ENCODE measurements at places on chromosomes 7 and 10.

GRCh38 chr7:4833691-4834600 lies 27.9 kb downstream of the PAPOLB start:
- DNase-seq = no peak

DNA sequence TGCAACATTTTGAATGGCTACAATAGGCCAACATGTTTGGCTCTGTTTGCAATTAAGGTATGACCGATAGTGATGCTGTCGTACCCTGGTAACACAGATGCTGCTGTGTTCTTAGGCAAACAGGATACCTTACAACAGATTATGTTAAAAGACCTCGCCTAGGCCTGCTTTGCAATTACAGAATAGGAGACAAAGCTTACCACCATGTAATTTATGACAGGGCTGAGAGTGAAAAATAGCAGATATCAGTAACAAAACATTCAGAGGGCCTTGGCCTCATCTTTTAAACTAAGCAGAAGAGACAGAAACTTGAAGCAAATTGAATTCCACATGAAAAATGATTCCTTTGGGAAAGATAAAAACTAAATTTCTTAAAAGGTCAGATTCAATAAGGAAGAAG lies 29.4 kb upstream of the ABLIM1 start:
- no peak for DNase-seq

DNA sequence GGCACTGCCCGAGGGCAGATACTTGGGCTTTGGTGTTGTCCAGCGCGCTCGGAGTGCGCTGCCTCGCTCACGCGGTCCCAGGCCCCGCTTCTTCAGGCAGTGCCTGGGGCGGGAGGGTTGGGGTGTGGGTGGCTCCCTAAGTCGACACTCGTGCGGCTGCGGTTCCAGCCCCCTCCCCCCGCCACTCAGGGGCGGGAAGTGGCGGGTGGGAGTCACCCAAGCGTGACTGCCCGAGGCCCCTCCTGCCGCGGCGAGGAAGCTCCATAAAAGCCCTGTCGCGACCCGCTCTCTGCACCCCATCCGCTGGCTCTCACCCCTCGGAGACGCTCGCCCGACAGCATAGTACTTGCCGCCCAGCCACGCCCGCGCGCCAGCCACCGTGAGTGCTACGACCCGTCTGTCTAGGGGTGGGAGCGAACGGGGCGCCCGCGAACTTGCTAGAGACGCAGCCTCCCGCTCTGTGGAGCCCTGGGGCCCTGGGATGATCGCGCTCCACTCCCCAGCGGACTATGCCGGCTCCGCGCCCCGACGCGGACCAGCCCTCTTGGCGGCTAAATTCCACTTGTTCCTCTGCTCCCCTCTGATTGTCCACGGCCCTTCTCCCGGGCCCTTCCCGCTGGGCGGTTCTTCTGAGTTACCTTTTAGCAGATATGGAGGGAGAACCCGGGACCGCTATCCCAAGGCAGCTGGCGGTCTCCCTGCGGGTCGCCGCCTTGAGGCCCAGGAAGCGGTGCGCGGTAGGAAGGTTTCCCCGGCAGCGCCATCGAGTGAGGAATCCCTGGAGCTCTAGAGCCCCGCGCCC lies at the start of gene NPY:
Gene NPY, plus strand, starts transcription at position 294 of the 802 bp plus-strand sequence. CDS start 1,051 bp downstream, outside the sequence.
- DNase-seq = no peak

- DNase-seq = no peak
Observed at GRCh38 chr7:127710635-127711034, 58.6 kb downstream of the SND1 start.

DNA sequence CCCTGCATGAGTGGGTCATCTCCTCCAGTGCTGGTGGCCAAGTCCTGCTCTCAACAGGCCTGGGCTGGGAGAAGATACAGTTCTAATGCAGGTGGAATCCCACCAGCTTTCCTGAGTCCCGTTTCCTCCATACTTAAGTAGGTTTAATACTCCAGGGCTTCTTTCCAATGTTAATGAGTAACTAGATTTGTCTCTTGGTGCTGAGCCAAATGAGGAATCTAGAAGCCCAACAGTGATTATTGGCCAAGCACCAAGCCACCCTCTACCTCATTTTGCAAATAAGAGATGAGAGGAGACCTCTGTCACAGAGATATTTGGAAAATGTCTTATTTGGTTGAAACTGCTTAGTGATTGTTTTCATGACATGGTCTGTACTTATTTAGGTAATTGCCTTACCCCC lies 37.1 kb downstream of the STARD3NL start:
- no peak for DNase-seq

Data from GM19239 (cell line).